ENCODE measurements at places on chromosomes 3 and 15.
A peak's percentile ranks its signal among the peaks of the same experiment; 100 is the strongest.

GRCh38 chr15:90221246-90221900 is 12.4 kb downstream of the CIB1 start:
- peak; percentile 57 for DNase-seq

- no peak for DNase-seq
Measured at GRCh38 chr15:75455982-75456531, 4.6 kb upstream of the SIN3A start.

DNA sequence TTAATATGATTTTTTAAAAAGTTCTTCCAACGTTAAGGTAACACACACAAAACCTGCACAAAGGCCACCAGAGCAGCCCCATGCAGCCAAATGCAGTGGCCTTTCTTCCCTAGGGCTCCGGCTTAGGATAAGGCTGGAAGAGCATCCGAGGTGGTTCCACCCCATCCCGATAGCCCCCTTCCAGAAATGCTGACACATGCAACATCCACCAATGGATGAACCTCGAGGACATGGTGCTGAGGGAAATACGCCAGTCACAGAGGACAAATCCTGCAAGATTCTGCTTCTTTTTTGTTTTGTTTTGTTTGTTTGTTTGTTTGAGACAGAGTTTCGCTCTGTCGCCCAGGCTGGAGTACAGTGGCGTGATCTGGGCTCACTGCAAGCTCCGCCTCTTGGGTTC is 199.3 kb upstream of the NSMCE3 start:
- DNase-seq, result no peak

- peak; percentile 23 for DNase-seq
Measured at GRCh38 chr3:178513546-178514380, 22.5 kb upstream of the KCNMB2 start.

GRCh38 chr3:138172625-138173024 is 2.1 kb downstream of the DBR1 start:
- no peak for DNase-seq

DNA sequence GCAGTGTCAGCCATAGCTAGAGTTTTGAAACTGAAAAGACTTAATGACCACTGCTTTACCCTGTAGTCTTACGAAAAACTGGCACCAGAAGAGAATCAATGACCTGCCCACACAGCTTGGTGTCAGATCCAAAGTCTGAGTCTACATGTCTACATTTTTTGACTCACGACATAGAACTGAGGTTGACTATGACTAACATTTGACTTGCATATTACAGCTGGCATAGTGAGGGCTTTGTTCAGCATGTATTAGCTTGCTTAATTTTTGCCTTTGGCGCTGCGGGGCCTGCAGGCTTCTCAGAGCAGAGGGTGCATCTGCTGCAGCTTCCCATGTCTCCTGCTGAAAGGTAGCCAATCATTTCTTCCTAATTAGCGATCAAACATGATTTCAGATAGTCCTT is 167.0 kb downstream of the EBLN2 start:
- no peak for DNase-seq

DNA sequence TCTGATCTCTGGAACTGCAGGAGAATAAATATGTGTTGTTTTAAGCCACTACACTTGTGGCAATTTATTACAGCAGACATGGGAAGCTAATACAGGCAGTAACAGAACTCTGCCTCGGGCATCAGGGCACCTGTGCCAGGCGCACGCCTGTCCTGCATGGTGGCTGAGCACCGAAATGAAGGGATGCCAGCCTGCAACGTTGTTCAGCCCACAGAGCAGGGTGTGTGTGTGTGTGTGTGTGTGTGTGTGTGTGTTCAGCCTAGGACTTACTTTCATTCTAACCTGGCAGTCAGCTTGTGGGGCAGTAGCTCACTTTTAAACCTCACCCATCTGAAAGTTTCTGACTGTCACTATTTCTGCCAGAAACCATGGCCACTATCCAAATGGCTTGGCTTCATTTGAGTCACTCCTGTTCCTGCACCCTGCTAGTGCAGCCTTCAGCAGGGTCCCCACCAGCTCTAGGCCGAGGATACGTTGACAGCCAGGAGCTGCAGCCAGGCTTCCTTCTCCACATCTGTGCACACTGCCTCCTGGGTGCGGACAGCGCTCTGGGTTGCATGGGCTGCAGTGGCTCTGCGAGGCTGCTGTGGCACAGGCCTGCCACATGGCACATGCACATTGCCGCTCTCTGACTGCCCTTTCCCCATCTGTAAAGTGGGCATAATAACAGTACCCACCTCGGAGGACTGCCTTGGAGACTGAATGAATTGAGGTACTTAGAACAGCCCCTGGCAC is 4.5 kb downstream of the UROC1 start:
- DNase-seq, result no peak

GRCh38 chr15:38593524-38593923 is 28.9 kb upstream of the RASGRP1 start:
- DNase-seq, result no peak

DNA sequence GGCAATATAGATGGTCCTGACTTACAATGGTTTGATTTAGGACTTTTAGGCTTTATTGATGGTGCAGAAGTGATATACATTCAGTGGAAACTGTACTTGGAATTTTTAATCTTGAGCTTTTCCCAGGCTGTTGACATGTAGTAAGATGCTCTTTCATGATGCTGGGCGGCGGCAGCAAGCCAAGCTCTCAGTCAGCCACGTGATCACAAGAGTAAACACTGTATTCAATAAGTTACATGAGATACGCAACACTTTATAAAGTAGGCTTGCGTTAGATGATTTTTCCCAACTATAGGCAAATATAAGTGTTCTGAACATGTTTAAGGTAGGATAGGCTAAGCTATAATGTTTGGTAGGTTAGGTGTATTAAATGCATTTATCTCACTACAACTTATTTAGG is 17.9 kb downstream of the PARP9 start:
- DNase-seq, result no peak

DNA sequence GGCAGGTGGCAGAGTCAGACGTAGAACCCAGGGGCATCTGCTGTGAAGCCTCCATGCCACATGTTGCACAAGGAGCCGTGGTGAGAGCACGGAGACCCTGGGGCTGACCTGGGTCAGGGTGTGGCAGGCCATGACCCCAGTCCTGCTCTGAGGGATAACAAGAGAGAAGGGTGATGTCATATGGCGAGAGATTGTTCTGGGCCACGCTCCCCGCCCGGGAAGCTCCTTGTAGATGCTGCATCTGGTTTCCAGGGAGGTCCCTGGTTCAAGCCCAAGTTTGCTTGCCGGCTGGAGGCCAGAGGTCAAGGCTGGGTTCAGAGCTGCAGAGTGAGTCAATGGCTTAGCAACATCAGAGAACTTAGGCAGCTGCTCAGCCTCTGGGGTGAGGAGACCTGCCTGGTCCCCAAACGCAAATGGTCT is 17.3 kb downstream of the FGD5 start:
- DNase-seq, result no peak

- DNase-seq, result peak; percentile 25
Measured at GRCh38 chr15:22949074-22949547, 31.1 kb downstream of the CYFIP1 start.

- no peak for DNase-seq
Measured at GRCh38 chr3:117801912-117802239, 1092.3 kb downstream of the TUSC7 start.

- DNase-seq, result no peak
Measured at GRCh38 chr3:189690672-189691071, 59.5 kb downstream of the TP63 start.

DNA sequence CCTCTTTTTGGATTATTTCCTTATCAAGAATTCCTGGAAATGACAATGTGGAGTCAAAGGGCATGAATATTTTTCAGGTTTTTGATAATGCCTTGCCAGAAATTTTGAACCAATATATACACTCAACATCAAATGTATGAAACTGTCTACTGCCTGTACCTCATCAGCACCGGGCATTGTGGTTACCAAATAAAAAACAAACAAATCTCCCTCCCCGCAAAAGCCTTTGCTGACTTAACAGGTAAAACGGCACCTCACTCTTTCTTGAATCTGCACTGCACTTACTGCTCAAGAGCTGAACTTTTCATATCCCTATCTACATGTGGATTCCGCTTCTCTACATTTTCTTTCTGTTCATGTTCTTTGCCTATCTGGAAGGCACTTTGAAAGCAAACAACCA is 134.5 kb upstream of the PRICKLE2 start:
- no peak for DNase-seq

DNA sequence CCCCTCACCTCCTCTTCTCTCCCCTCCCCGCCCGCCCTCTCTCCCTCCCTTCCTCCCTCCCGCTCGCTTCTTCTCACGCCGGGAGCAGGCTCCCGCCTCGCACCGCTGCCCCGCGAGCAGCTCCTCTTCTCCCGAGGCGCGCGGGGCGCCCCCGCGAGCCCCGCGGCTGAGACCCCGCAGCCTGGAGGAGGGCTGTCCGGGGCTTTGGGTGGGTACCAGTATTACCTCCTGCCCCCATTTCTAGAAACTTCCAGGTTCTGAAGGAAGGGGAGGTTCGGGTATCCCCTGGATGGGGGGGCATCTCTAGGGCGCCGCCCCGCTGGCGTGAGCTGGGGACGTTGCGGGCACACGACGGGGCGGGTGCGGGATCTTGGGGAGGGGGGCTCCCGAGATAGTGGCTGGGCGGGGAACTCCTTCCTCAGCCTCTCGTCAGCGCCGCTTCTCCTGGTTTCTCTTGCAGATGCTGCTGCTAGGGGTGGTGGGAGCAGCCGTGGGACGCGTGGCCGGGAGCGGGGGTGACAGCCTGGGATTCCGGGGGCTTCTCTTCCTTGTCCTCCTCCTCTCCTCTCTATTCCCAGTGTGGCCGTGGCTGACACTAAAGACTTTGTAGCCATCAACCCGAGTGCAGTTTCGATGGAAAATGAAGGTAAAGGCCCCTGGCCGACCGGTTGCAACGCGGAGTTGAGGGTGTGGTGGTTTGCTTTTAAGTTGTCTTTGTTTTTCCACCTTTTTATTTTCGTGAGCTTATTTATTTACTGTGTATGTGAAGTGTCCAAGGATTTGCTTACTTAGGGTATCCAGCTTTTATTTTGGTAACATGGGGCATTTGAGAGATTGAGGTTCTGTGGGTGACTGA is 474 bp downstream of the ATP2C1 start:
- DNase-seq, result no peak

DNA sequence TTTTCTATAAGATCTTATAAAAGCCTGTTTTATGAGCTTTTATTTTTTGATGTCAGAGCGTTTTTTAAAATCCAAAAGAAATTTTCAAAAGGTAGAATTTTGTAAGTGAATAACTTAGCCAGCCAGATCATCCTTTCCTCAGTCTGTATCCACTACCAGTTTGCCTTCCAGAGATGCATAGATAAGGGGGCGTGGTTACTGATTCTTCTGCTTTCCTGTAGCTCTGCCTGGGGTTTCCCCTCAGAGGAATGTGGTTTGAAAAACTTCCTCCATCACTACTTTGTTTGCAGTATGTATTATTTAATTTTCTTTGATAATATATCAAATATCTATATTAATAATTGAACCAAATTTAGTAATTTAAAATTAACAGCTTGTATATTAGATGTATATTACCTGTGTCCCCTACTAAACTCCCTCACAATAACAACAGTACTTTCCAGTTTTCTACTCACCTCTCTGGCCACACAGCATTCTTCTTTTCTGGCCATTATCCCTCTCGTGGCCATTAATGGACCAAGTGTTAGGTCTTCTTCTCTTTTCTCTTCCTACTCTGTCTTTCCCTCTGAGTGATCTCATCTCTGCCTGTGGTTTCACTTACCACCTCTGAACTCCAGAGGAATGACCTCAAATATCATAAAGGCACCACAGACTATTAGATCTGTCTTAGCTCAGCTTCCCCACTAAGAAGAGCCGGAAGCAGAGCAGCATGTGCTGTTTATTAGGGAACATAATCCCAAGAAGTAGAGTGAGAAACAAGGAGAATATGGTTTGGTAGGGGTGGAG is 239.7 kb downstream of the UBE2E2 start:
- no peak for DNase-seq

DNA sequence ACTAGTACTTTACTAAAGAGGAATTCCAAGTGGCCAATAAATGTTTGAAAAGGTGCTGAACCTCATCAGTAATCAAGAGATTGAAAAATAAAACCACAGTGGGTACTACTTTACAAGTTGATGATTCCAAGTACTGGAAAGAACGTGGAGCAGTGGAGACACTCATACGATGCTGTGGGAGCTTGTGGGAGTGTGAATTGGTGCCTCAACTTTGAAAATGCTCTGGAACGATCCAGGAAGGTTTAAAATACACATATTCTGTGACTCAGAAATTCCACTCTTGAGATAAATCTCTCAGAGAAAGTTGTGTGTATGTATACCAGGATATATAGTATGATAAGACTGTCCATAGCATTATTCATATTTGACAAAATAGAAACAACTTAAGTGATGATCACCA is 9.3 kb downstream of the LRCH3 start:
- no peak for DNase-seq

DNA sequence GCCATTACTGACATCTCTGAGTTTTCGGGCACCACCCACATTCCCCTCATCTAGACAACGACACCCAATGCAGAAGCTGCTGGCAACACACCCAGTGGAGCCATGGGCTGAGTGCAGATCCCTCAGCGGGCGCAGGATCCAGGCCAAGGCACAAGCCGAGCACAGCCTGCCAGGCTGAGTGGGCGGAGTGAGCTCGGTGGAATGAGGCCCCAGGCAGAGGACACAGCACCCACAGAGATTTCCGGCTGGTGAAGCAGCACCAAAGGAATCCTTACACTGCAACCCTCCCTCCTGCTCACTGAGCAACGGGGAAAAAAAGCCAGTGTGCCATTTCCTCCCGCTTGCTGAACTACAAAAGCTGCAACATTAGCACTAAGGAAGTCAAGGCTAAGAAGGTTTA is 34.3 kb downstream of the ZMAT3 start:
- peak; percentile 27 for DNase-seq

- DNase-seq, result no peak
Measured at GRCh38 chr3:21826416-21826815, 75.4 kb upstream of the ZNF385D start.

DNA sequence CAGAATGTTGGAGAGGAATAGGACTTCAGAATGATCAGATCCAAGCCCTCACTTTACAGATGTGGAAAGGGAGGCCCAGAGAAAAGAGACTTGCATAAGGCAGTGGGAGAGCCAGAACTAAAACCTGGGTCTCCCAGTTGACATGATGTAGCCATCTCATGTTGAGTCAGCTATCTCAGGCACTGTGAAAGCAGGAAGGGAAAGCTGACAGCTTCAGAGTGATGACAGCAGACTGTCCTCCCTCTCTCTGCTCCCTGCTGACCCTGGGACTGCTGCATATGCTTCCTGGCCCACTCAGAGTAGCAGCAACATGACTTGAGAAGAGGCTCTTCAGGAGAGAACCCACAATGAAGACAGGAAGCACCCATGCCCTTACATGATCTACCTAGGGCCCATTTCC is 14.7 kb downstream of the FHIT start:
- DNase-seq, result no peak

DNA sequence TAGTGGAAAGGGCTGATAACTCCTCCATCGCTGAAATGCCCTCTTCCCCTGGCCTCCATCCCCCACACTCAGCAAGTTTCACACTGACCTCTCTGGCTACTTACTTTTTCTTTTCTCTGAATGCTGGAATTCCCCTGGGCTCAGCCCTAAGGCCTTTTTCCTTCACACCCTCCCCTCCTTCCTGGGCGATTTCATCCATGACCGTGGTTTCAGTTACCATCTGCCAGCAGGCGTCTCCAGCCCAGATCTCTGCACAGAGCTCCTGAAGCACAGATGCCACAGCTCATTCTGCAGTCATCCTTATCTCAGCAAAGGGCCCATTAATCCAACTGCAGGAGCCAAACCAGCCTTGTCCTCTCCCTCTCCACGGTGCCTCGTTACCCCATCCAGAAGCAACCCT is 114.0 kb downstream of the RFTN1 start:
- DNase-seq, result peak; percentile 61

Measured in AG09319 (cell line).